ENCODE measurements at places on chromosomes 7 and 10.

DNA sequence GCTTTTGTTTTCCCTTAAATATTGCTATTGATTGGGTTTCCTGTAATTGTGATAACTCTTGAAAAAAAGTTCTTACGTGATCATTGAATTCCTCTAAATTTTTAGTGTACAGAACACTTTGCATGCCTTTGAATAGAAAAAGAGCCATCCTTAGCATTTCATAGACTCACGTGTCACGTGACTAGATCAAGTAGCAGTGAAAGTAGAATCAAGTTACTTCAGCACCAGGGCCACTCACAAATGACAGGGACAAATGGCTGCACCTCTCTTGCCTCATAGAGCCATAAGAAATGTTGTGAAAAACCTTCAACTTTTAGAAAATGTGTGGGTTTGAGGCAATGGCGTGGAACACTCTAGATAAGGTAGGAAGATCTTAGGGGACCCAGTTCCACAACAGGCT is 203.8 kb downstream of the ZEB1 start:
- no peak for DNase-seq

- no peak for DNase-seq
These were observed 825.9 kb upstream of the IGFBP3 start for GRCh38 chr7:46746695-46747687.

DNA sequence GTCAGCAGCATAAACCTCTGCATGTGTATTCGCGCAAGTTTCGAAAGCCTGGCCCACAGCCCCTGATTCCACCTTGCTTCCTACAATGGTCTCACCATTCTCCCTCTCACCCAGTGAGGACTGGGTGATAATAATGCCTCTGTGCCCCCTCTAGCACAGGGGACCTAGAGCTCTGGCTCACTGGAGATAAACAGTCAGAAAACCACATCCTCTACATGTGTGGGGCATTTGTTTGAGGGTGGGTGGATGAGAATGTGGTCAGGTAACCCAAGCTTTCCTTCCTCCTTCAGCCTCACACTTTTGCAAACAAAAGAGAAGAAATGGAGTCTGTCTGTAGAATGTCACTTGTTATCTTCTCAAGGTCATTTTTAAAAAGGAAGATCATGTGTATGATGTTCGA is 373.5 kb downstream of the KCNMA1 start:
- DNase-seq = no peak

DNA sequence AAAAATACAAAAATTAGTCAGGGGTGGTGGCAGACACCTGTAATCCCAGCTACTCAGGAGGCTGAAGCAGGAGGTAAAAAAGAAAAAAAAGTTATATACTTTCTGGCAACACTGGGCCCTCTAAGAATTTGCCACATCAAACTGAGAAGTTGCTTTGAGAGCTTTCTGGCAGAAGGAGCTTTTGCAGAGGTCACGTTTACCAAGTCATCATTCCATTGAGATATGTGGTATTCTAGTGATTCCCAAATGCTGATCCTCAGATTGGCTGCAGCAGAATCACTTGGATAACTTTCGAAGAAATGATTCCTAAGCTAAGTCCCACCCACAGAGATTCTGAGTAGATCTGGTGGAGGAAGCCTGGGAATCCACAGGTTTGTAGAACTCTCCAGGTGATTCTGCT is 80.5 kb downstream of the ADAM22 start:
- DNase-seq = no peak
